Pulmonary artery endothelial cell (primary cell): ENCODE measurements at places on chromosomes 11 and 22. TPM values are rescaled to one million over a fixed set of nuclear protein-coding genes. Genes with fewer than 3 reads are reported as not detected.

DNA sequence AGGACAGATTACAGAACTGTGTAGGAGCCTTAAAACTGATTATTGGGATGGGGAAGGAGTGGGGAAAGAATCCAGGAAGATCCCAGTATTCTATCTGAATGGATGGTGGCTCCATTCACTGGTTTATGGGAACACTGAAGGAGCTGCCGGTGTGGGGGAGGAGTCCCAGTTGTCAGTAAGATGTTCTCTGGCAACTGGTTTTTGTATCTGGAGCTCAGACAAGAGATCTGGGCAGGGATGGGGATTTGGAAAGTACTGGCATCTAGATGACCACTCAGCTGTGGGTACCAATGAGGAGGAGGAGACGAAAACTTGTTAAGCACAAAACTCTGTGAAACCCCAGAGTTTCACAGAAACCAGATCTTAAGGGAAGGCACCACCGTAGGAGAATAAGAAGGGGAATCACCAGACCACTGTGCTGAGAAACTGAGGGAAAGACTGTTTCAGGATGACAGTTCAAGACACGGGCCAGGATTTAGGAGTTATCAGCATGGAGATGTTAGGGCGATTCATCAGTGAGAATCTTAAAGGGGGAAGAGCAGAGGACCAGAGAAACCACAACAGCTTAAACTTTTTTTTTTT, 28.1 kb downstream of the LDLRAD3 start:
- DNase-seq: no peak

GRCh38 chr11:86620891-86621521, 51.4 kb downstream of the ME3 start:
- DNase-seq: peak; percentile 19

GRCh38 chr11:778976-779954, 2.0 kb upstream of the GATD1 start:
- DNase-seq: no peak

DNA sequence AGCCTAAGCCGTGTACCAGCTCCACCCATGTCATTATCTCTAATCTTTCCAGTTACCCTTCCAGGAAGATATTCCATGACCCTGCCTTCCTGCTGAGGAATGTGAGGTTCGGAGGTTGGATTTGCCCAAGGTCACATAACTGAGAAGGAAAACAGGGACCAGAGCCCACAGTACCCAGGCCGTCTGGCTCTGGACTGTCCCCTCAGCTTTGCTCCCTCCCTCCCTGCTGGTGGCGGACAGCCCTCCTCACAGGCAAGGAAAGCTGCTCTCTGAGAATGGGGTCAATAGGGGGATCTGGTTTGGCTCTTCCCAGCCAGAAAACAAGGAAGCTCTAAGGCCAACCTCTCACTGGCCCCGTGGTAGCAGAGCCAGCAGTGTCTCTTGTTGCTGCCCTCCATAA, 63.3 kb downstream of the SYN3 start:
- DNase-seq: no peak

DNA sequence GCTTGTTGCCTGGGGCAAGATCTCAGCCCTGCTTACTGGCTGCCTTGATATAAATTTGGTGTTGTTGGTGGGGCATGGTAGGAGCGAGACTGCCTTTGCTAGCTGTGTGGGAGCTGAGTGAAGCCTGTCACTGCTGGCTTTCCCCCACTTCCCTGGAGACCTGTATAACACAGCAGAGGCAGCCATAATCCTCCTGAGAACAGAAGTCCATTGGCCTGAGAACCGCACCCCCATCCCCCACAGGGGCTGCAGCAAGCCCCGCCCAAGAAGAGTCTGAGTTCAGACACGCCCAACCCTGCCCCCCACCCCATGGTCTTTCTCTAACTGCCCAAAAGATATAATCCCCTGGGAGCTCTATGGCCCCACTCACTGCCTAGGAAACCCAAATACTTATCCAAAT, 39.2 kb upstream of the ARHGAP42 start:
- no peak for DNase-seq

DNA sequence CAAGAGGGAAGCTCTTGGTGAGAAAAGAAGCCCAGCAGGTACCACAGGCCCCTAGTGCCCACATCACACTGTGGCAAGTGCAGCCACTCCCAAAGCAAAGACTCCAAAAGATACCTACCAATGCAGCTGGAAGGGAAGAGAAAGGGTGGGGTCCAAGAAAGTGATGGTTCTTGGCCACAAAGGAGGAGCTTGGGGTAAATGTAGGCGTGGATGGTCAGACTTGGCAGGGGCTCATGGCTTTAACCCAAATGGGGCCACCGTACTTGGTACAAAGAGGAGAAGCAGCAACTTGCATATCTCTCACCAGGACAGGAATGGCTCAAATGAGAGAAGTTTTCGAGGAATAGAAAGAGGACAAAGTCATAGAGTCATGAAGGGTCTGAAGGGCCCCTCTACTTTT, 4.8 kb downstream of the MAP3K11 start:
- no peak for DNase-seq

GRCh38 chr11:64713016-64713707, 9.8 kb downstream of the NRXN2 start:
- DNase-seq: no peak

GRCh38 chr11:32432565-32432964, 2.8 kb downstream of the WT1 start:
- no peak for DNase-seq

GRCh38 chr22:46971099-46971763, 208.8 kb downstream of the TBC1D22A start:
- DNase-seq: peak; percentile 88

- peak; percentile 98 for DNase-seq
Observed at GRCh38 chr11:12693479-12694182, 19.4 kb downstream of the TEAD1 start.

DNA sequence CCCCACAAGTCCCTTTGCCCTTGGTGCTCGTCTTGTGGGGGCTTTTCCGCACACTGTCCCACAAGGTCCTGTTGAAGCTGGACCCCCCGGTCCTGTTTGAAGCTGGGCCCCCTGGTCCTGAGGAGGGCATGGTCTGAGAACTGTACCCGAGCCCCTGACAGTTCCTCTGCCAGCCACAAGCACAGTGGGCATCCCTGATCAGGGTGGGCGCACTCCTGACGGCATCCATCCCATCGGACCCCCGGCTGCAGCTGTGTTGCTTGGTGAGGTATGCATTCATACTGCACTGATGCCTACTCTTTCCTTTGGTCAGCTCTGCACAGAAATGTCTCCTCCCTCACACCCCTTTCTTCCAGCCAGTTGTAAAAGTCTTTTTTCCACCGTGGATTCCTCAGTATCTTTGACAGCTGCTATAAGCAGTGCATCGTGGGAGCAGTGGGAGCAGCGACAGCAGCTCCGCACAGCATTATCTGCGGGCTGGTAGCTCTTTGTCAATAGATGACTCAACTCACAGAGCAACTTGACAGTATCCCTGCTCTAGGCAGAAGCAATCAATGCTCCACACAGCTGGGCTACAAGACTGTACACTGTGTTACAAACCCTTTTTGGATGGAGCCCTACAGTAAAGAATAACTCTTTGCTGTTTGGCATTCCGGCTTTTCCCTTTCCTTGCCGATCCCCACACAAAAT, 1030.8 kb upstream of the CCDC90B start:
- DNase-seq: no peak

GRCh38 chr11:57248780-57249383, 11.8 kb upstream of the APLNR start:
- peak; percentile 33 for DNase-seq

DNA sequence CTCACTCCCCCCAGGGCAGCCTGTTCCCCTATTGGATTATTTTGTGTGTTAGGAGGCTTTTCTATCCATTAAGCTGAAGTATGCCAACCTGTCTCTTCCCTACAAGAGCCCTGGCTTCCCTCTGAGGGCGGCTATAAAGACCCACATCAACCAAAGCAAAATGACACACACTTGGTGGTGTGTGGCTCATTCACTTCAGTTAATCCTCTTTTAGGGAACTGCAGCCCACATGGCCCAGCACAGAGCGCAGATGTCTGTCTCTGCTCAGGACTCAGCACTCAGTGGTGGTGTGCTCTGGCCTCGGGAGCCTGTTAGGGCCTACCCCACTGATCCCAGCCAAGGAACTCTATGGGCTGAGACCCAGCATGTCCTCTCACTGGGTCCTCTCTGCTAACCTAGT, 32.2 kb upstream of the LRRC10B start:
- DNase-seq: no peak

- DNase-seq: no peak
Observed at GRCh38 chr11:113265362-113265761, 49.0 kb upstream of the TTC12 start.

- DNase-seq: peak; percentile 36
Observed at GRCh38 chr11:134126217-134126822, 57.4 kb downstream of the JAM3 start.

- no peak for DNase-seq
Observed at GRCh38 chr11:34425867-34426266, 12.9 kb upstream of the CAT start.

GRCh38 chr11:64238076-64238475, 2.8 kb upstream of the FKBP2 start:
- DNase-seq: no peak

DNA sequence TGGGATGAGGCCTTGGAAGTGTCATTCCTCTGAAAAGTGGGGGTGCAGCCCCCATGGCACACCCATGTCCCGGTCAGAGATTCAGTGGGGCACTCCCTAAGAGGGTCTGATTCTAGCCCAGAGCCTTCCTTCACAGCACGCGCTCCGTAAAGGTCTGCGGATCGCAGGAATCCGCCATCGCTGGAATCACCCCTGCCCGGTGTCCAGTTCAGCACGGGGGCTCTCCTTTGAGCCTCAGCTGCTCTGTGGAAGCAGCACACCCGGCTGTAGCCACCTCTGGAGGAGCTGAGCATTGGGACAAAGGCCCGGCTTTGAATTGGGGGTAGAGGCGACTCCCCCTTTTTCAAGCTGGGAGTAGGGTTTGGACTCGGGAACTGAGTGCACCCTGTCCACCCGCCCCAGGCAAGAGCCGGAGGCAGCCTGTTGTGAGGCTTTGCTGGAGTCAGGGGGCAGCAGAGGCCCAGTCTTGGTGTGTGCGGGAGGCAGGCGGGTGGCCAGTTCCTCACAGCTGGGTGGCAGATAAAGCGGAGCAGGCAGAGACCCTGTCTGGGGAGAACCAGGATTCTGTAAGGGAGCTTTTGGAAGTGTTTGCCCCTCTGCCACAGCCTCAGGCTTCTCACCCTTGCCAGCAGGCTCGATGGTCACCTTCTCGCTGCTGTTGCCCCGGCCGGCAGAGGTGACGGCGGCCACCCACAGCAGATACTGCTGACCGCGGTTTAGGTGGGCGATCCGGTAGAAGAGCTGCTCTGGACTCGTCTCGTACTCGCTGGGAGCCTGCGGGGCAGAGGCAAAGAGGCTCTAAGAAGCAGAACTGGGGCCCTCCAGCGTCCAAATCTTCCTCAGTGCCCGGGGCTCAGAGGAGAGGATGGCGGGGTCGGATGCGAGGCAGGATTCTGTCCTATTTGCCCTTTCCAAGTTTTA, 115.9 kb downstream of the CEP164 start:
- DNase-seq: no peak

- no peak for DNase-seq
Observed at GRCh38 chr11:89235976-89236375, 58.3 kb downstream of the TYR start.

DNA sequence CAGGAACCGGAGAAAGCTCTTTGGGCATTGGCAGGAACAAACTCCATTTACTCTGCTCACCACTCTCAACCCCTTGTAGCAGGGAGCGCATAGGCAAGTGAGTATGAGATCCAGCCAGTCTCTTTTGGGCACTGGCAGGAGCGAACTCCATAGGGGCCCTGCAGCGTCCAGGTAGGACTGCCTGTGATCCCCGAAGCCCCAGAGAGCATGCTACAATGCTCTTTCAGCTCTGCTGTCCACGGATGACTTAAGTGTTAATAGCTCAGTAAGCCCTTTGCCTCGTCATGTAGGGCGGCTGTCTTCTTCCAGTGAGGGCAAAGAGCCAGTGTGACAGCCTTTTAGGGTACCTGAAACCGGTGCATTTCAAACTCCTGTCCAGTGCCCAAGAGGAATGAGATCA, 1525.6 kb upstream of the RAG2 start:
- no peak for DNase-seq

DNA sequence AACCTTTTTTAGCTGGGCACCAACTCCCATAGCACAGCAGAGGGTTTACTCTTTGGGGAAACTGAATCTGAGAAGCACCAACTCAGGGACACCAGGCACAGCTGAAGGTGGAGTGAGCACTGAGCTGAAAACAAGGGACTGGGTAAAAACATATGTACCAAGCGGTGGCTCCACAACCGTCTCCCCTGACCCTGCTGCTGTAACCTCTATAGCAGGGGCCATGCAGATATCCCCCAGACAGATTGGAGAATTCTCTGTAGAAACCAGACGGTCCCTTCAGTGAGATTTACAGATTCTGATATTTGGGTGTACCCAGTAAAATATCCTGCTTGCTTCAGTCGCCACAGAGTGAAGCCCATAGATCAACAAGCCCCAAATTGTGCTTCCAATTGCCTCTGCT, 4.3 kb upstream of the SNX32 start:
- no peak for DNase-seq

- DNase-seq: no peak
Observed at GRCh38 chr11:73151416-73151815, 9.3 kb upstream of the FCHSD2 start.

DNA sequence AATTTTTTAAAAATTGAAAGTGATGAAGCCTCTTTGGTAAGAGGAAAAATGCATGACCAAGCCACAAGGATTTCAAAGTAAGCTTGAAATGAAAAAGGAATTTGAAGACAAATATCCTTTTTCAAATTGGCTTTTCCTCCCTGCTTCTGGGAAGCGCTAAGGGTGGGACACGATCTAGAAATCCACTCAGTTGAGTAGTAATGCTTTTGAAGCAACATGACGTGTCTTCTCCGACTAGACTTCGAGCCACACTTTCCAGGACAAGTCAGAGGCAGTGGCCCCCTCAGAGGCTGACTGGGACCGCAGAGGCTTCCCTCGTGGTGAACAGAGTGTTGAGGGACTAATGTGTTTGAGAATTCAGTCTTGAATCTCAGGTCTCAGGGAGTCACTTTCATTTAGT, 39.8 kb downstream of the KREMEN1 start:
- no peak for DNase-seq

GRCh38 chr11:61315260-61315659, 17.6 kb downstream of the DDB1 start:
- DNase-seq: no peak

DNA sequence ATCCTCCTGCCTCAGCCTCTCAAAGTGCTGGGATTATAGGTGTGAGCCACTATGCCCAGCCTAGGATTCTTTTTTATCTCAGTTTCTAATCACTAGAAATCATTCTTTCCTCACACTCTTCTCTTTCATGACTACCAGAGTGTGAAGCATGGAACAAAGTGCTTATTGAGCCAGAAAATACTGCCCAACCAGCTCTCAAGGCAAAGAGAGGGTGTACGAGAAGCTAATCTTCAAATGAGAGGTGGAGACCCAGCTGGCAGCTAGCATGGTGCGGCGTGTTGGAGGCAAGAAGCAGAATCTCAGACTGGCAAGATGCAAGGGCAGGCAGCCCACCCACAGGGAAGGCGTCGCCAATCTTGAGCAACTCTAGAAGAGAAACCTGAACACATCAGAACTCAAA, 41.1 kb upstream of the ME3 start:
- no peak for DNase-seq

CNIH2 gene
- total RNA-seq: 0.04 and 0.07 TPM in 2 replicates

C22orf31 gene
- total RNA-seq: not detected in 2 replicates

NXPE4 gene
- total RNA-seq: not detected in 2 replicates

FGF3 gene
- total RNA-seq: not detected in 2 replicates

APOA5 gene
- not detected in 2 replicates for total RNA-seq

RFPL1 gene
- total RNA-seq: not detected in 2 replicates

ASCL2 gene
- total RNA-seq: not detected in 2 replicates

HORMAD2 gene
- not detected in 2 replicates for total RNA-seq

FXYD2 gene
- 0.13 and 0.32 TPM in 2 replicates for total RNA-seq

TPBGL gene
- under 0.01 and 0.07 TPM in 2 replicates for total RNA-seq

NLRP6 gene
- total RNA-seq: not detected in 2 replicates

KCNK4 gene
- total RNA-seq: 0.07 TPM in 1 of 2 replicates, not detected in the other

RAB6A gene
- total RNA-seq: 96.9 and 111 TPM in 2 replicates

C11orf16 gene
- not detected in 2 replicates for total RNA-seq
